ENCODE measurements at places on chromosomes 11 and 22.
A peak's percentile ranks its signal among the peaks of the same experiment; 100 is the strongest.

DNA sequence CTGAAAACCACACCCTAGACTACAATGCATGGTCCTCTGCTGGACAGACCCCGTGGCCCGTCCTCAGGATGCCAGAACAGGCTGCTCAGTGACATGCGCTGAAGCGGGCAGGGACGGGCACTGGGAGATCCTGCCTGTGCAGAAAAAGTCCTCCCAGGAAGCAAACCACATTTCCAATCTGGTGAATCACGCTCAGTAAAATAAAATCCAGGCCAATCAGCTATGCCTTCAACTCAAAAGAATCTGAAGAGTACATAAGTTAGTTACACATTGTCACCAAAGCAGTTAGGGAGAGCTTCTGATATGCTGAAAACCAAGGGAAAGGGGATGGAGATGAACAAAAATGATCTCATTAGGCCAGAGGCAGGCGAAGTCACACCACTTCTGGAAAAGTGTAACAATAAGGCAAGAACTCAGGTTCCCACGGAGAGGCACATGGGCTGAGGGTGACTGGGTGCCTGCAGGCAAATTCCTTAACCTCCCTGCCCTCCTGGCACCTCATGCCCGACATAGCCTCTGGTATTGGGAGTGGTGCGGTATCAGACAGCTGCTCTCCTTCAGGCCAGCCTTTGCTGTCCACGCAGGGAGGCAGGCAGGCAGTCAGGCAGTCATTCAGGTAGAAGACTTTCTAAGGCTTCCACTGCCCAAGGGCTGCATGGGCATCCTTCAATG is 66.4 kb downstream of the APOL5 start:
- DNase-seq = no peak

DNA sequence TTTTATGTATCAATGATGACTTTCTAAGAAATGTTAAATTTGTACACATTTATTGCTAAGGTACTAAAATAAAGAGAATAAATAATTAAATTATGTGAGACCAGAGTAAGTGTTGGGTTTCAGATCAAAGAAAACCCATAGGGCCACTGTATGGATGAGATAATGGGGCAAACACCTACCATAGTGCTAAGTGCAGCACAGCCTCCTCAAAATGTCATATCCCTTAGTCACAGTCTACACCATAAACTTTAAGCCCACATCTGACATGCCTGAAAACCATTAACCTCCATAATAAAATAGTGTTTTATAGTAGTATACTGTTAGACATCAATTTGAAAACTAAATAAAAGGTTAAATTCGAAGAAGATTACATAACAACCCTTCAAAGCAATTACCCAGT is 37.5 kb downstream of the SESN3 start:
- no peak for DNase-seq

- DNase-seq = no peak
These were observed 4.1 kb downstream of the MARK2 start for GRCh38 chr11:63843041-63843440.

DNA sequence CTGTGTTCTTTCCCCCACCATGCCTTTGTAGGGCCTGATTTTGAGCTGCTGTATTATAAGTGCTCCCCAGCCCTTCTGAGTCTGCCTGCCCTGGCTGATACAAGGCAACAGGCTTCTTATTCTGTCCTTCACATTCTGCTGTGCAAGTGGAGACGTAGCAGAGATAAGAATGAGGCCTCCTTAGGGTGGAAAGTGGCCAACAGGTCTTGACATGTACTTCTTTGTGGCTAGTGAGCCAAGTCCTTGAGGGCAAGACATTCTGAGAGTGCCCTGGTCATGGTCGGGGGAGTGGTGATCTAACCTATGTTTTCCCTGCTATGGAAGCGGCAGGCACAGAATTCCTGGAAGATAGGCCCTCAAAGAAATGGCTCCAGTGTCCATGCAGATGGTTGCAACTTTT is 235.7 kb upstream of the CADM1 start:
- no peak for DNase-seq

GRCh38 chr11:78869293-78869692 is 294.6 kb upstream of the NARS2 start:
- no peak for DNase-seq

GRCh38 chr11:61476371-61476770 is 32.2 kb upstream of the LRRC10B start:
- DNase-seq = no peak

DNA sequence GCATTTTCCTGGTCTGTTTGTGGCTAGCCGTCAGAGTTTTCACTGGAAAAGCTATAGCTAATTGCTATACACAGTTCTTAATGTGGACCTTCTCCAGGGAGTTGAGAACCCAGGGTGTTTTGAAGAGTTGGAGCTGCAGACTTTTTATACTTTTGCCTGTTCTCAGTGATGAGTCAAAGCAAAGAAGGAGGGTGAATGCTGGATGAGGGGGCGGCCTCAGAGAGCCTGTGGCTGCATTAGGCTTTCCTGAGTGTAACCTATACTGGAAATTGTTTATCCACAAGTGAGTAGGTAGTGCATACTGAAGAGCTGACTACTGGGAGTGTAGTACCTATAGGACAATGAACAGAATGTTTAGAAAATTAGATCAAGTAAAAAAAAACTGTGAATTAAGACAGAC is 79.7 kb upstream of the HORMAD2 start:
- DNase-seq = no peak

GRCh38 chr11:129733384-129733783 is 82.3 kb upstream of the TMEM45B start:
- DNase-seq = no peak

- DNase-seq = peak; percentile 81
These were observed 54.2 kb downstream of the GRAMD4 start for GRCh38 chr22:46674367-46674781.

GRCh38 chr11:115627666-115628460 is 123.6 kb upstream of the CADM1 start:
- DNase-seq = no peak

GRCh38 chr11:95301474-95301873 is 70.5 kb upstream of the SESN3 start:
- DNase-seq = no peak

DNA sequence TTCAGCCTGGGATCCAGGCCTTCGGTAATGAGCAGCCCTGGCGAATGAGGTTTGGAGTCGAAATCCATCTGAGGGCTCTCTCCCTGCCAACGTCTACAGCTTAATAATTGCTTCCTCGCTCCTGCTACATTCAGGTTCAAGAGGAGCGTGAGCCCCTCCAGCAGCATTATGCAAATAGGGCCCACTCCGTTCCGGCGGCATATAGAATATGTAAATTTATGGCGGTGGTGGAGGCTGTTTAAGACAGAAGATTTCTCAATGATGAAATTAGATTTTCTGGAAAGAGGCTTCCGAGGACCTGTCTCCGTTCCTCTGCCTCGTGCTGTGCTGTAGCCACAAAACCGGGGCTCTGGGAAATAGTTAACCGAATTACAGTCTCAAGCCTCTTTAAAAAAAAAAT is 402.8 kb downstream of the MIAT start:
- no peak for DNase-seq

DNA sequence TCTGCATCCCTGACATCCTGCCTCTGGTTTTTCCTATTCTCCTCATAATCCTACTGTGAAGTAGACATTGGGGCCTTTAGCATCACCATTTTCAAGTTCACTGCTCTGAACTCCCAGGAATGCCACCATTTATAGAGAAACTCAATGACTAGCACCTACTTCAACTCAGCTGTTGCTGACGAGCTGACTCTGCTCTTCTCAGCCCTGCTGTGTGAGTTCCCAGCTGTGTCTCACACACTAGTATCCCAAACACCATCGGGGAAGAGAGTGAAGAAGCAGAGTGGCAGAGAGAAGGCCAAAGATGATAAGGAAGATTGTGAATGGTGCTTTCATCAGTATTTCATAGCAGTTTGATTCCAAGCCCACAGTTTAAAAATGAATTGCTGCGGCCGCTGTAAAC is 71.9 kb downstream of the PLEKHA7 start:
- no peak for DNase-seq

DNA sequence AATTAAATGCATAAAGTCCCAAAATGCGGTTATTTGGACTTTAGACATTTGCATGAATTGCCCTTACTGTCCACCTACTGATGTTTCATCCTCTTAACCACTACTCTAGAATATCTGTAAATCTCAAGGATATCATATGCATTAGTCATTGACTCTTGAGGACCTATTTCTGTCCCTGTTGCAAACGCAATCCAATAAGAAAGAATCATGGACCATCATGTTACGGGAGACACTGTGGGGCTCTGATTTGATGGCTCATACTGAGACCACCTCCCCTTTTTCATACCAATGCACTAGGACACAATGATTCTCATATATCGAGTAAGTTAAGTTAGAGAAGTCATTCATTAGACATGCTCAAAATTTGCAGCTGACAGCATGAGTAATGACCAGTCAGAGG is 14.4 kb downstream of the POU2AF2 start:
- DNase-seq = no peak

- peak; percentile 17 for DNase-seq
These were observed 60.6 kb downstream of the NXPE2 start for GRCh38 chr11:114738954-114739353.

DNA sequence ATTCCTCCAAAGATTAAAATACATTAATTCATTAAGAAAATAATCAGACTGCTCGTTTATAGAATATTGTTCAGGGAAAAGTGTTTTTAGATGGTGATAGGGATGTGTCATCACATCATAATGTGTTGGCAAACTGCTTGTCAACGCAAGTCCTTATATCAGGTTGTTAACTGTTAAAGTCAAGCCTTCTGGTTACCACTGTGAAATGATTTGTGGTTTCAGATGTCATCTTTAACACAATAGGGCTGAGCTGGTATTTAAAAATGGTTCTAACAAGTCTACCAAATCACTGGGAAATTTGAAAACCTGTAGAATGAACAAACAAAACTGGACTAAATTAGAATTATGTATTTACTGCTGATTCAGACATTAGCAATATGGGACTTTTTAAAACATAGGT is 2.4 kb upstream of the MMP13 start:
- no peak for DNase-seq

- DNase-seq = no peak
These were observed 10.4 kb upstream of the TUB start for GRCh38 chr11:8070417-8071115.

DNA sequence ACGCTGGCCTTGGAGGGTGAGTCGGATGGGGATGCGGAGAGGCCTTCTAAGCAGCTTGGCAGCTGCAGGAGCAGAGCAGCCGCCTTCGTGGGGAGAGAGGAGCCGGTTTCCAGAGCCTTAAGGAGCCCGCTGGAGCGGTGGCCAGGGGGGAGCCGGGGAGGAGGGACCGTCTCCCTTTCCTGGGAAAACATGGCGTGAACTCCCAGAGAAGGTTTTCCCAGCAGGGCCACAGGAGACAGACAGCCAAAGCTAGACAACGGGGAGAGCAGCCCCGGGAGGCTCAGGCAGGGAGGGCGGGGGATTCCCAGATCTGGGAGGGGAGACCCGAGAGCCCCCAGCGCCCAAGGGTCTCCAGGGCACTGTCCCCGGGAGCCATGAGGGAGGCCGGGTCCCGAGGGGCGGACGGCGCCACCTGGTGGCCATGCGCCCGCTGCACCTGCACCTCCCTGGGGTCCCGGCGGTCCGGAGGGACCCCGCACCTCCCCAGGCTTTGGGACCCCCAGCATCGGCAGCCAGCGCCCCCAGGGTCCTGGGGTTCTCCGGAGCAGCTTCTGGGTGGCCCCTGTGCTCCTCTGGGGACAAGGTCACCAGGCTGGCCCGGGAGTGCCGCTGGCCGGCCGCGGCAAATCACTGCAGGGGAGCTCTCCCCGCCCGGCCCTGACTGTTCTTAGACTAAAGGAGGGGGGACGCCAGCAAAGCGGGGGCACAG is 2.4 kb upstream of the SYT8 start:
- peak; percentile 26 for DNase-seq

- no peak for DNase-seq
These were observed 511 bp downstream of the DGKZ start for GRCh38 chr11:46347637-46348311.

DNA sequence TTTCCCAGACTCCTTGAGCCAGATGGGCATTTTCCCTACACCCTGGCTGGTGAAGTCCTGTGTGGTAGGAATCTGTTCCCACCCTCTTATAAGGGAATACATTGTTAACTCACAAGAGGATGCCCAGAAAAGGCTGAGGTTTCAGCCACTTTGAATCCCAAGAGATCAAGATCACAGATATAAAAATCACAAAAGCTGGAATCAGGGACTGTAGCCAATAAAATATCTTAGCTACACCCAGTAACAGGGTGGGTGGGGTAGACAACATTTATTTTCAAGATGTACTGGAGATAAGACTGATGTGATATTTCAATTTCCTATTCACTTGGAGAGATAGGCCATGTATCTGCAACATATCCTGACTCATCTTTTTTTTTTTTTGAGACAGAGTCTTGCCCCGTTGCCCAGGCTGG is 50.3 kb downstream of the COPB1 start:
- DNase-seq = no peak

GRCh38 chr11:47570651-47571356 is 5.4 kb downstream of the PTPMT1 start:
- DNase-seq = no peak

- DNase-seq = no peak
These were observed 40.7 kb upstream of the CD82 start for GRCh38 chr11:44524751-44525201.

GRCh38 chr22:45240104-45240809 is 437 bp downstream of the KIAA0930 start:
- DNase-seq = no peak

GRCh38 chr22:44273175-44273574 is 39.6 kb downstream of the SHISAL1 start:
- DNase-seq = no peak

- no peak for DNase-seq
These were observed 247.9 kb upstream of the CNTN5 start for GRCh38 chr11:98772893-98773292.

- no peak for DNase-seq
These were observed 38.9 kb downstream of the OR10A6 start for GRCh38 chr11:7892059-7892699.

DNA sequence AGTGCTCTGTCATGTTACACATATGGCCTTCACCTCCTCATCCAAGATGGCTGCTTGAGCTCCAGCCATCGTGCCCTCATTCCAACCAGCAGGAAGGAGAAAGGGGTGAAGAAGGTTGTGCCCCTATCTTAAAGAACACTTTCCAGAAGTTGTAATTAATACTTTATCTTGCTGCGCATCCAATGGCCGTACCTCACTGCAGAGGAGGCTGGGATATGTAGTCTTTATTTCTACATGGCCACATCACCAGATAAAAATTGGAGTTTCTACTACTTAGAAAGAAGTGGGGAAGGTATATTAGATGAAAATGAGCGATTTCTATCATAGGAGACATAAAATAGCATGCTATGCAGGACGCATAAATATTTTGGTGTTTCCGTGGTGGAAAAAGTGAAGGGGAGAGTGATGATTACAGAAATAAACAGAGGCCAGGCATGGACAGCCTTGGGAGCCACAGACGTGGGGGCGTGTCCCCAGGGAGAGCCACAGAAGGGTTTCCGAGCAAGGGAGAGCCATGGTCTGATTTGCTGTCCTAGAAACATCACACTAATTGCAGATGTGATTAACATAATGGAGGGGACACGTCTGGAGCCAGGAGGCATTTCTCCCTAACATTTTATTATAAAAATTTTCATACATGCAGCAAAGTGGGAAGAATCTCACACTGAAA is 8.8 kb upstream of the MB start:
- no peak for DNase-seq

DNA sequence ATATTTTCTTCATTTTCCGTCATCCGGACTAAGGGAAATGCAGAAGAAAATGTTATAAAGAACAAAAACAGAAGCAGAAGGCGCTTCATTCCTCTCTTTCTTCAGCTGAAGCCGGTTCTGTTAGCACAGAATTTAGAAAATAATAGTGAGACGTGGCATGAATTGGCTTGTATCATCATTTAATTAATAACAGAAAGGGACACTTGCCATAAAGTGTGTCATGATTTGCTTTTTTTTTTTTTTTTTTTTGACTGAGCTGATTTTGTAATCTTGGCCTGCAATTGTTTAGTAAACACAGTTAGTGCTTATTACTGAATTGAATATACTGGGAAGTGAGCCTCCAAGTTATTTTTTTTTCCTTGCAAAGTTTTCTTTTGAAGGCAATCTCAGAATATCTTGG is at the start of gene MMP27:
MMP27 (minus strand) TSS at position 144 of the 400 bp plus-strand sequence; CDS start at position 89, 55 bp downstream.
- no peak for DNase-seq

Measured in KG1 (cell line).